ENCODE measurements at places on chromosomes 4 and X.

- no peak for DNase-seq
Measured at GRCh38 chr4:98771959-98772632, 113.7 kb upstream of the TSPAN5 start.

- DNase-seq, result no peak
Measured at GRCh38 chr4:82481506-82481840, 51.1 kb downstream of the ENOPH1 start.

- no peak for DNase-seq
Measured at GRCh38 chrX:136318895-136319597, 18.3 kb downstream of the ADGRG4 start.

DNA sequence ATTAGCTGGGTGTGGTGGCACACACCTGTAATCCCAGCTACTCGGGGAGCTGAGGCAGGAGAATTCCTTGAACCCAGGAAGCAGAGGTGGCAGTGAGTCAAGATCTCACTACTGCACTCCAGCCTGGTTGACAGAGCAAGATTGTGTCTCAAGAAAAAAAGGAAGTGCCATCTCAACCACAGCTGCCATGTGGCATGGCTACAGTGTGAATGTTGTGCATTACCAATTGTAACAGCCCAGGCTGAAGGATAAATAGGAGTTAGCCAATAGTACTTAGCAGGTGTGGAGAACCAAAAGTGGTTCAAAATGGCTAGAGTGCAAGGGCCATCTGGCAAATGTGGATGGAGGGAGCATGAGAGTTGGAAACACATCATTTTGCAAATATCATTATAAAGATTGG lies 28.9 kb downstream of the SLC25A5 start:
- no peak for DNase-seq

- DNase-seq, result no peak
Measured at GRCh38 chrX:148947399-148947975, 447.1 kb downstream of the AFF2 start.

- DNase-seq, result no peak
Measured at GRCh38 chr4:78138252-78138651, 81.1 kb downstream of the FRAS1 start.

DNA sequence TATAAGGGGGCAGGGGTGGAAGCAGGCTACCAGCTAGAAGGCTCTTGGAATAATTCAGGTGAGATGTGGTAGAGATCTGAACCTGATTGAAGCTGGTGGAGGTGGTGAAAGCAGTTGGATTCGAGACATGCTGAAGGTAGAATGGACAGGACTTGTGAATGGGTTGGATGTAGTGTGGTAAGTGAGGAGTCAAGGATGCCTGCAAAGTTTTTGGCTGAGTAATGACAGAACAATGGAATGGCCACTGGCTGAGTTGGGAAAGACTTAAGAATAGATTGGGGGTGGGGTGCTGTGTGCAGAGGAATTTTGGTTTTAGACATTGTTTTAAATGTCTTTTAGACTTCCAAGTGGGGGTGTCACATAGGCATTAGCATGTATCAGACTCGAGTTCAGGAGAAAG lies 33.5 kb downstream of the HPF1 start:
- no peak for DNase-seq

DNA sequence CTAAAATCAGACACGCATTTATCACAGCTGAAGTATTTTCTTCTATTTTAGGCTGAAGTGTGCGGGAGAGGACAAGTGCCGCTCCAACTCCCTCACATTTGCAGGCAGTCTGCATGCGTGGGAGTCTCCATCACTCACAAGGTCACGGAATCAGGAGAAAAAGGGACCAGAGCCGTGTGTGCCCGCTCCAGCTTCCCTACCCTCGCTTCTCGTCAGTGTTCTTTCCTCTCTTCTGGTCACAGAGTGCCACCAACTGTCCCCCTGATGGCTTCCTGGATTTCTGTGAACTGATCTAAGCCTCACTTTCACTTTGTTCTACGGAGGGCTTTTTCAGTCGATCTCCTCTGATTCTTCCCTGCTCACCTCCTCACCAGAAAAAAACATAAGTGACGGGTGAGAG lies 407.4 kb upstream of the AADAT start:
- DNase-seq, result no peak

GRCh38 chr4:39367166-39367565 lies 1.0 kb upstream of the RFC1 start:
- no peak for DNase-seq

- DNase-seq, result no peak
Measured at GRCh38 chr4:74473155-74473811, 28.3 kb downstream of the AREG start.

DNA sequence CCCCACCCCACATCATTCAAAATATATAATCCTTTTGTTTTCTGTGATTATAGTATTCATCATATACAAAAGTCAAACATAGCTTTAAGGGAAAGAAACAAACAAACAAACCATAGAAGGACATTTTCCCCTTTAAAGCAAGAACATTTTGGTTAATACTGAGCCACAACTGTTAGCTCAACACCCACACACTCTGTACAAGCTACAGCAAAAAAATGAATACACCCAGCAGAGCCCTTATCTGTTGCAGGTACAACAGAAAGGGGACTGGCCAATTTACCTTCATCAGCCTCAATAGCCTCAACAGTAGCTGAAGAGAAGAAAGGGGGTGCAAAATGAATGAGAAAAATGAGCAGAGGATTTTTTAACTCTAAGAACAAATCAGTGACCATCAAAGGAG lies 318.4 kb downstream of the PPP3CA start:
- no peak for DNase-seq

GRCh38 chr4:183478926-183479325 lies 25.9 kb upstream of the ING2 start:
- no peak for DNase-seq

DNA sequence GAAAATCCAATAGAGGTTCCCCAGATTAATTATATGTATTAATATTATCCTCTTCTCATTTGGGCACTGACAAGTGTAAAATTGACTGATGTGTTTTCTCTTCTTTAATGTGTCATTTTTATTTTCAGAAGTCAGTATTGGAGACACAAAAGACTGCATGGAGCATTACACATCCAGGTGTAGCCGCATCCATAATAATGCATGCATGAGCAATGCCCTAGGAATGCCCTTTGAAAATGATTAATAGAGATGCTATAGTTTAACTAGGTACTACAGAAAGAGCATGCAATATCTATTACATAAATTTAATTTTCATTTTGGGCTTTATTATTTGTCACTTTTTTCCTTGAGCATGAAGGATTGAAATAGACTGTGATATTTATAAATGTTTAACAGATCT lies 509.9 kb downstream of the SPOCK3 start:
- no peak for DNase-seq

DNA sequence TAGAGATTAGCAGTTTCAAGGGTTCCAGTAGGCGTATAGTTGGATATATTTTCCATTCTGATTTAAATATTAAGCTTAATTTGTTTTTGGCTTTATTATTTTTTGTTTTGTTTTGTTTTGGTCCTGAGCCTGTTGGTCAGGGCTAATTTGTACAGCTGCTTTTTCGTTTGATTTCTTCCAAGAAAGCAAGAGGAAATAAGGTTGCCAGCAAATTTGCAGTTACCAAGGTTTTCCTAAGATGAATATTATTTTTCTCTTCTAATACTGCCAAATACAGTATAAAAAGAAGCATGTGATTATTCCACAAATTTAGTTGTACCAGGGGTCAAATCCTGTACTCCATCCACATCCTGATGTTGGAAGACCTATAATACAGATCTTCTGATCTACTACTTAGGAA lies 24.9 kb downstream of the PLAC1 start:
- DNase-seq, result no peak

DNA sequence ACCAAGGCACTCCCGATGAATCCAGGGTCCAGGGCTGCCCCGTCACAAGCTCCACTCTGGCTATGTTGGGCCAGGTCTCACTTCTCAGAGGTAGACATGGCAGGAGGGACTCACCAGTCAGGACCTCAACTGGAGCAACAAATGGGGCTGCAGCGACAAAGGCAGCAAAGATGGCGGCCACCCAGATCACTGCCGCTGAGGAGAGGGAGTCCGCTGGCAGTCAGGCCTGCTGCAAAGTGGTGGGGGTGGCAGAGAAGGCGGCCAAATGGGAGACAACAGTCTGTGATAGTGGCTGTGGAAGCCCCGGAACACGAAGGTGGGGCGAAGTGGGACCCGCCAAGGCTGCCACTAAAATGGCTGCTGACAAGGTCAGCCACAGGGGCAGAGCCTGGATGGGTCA lies 143.3 kb upstream of the RADX start:
- no peak for DNase-seq

DNA sequence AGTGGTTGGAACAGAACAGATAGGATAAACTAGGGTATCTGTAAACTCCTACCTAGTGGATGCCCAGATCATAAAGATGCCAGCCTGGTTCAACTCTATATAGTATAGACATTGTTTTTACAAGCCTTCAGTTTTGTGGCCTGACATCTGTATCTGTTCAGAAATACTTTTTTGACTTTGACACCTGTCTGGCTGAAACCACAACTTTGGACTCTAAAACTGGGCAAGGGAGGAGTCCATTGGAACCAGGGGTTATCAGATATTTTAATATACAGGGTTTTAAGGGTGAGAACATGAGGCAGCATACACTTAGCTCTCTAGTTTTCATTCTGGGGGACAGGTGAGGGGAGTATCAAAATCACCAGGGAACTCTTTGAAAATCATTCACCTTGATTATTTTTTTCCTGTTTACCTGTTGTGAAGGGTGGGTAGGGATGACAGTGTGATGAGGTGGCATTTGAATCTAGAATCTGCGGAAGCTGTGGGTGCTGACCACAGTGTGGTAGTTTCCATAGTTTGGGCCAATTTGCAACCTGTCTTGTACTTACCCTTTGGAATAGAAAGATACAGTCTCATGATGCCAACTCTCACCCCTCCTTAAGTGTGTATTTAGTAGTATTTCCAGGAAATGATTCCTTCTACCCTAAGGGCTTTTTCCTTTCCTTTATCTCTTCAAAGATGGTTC lies 20.6 kb downstream of the GAB1 start:
- DNase-seq, result no peak

DNA sequence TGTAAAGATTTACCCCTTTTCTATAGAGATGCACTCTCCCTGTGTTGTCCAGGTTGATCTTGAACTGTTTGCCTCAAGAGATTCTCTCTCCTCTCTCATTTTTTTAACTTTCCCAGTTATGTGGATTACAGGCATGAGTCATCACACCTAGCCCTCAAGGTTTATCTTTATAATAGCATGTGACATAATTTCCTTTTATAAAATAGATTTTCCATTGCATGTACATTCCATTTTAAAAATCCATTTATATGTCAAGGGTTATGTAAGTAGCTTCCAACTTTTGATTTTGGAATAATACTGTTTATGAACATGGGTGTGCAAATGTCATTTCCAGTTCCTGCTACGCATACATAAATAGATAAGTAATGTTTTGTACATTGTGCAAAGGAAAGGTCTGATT lies 20.6 kb downstream of the ZNF721 start:
- no peak for DNase-seq

DNA sequence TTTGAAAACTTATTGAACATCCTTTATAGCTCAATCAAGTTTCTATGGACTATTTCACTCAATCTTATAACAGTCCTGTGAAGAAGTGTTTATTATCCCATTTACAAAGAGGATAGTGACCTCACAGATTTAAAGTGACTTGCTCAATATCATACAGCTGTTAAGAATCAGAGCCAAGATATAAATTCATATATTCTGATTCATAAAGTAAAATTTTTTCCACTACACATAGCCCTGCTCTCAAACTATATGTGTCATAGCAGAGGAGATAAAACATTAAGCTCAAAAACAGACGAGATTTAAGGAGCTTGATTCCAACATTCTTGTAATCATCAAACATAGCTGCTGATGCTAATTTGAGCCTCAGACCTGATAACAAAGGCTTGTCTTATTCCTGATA lies 226.8 kb downstream of the CAMK2D start:
- DNase-seq, result no peak

DNA sequence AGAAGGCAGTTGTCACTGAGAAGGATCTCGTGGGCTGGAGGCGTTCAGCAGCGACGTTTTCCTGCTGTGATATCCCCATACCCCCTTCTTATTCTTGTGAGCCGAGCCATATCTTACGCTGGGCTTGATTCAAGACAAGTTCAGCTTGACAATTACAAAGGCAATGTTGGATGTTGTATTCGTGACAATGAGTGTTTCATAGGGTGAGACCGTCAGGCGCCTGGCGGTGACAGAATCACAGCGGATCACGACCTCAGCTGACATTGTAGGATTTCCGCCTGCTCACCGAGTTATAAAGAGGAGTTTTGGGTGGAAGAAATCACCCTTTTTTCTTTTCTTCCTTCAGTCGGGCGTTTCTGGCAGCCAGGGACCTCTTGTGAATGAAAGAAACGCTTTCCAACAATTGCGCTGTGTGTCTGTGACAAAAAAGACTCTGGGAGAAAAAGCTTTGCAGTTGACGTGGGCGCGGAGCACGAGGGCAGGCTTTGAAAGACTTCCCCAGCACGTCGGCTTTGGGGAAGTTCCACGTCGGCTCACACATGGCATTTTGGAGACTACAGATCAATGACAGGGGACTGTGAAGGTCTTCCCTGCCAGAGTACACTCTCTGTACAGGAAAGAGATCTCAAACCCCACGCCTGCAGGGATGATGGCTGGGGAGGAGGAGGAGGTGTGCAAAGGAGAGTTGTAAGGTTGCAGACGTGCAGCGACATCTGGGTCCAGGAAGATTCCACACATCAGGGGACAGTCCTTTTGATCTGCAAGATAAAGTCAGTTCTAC lies 135.4 kb downstream of the CRLF2 start:
- DNase-seq, result no peak

DNA sequence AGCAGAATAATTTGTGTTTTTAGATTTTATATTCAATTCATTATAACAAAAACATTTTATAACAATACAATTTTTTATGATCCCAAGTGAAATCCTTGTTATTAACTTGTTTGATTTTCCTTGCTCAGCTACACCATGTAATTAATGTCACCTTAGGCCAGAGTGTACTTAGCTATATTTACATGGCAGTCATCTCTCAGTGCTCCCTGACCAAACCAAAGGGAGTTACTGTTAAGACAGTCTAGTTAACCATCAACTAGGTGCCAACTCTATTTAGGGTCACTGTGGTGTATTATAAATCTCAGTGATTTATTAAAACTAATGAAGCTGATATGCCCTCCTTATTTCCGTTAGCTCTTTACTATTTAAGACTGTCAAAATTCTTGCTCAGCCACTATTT lies 44.4 kb downstream of the CCDC158 start:
- no peak for DNase-seq

GRCh38 chr4:108315694-108316093 lies 147.0 kb upstream of the LEF1 start:
- DNase-seq, result no peak

DNA sequence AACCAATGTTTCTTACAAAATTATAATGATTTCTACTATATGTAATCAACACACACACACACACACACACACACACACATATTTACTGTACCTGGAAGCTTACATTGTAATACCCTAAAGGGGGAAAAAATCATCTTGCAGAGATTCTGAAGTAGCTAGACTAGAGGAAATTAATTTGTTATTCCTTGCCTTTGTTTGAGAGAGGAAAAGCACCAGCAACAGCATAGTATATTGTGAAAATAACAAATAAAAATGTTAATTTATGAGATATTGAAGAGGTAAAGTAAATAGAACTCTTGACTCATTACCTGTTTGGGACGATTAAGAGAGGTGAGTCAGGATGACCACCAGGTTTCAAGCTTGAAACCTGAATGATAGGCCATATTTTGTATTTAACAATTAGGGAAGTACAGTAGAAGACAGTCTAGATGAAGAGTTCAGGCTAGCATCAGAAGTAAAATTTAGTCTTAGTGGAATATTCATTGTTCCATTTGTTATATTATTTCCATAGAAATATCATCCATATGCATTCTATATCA lies 873.4 kb upstream of the PCDH10 start:
- DNase-seq, result no peak

- no peak for DNase-seq
Measured at GRCh38 chrX:10667143-10667542, 46.8 kb upstream of the MID1 start.
